ENCODE measurements at places on chromosomes 11 and 22.

DNA sequence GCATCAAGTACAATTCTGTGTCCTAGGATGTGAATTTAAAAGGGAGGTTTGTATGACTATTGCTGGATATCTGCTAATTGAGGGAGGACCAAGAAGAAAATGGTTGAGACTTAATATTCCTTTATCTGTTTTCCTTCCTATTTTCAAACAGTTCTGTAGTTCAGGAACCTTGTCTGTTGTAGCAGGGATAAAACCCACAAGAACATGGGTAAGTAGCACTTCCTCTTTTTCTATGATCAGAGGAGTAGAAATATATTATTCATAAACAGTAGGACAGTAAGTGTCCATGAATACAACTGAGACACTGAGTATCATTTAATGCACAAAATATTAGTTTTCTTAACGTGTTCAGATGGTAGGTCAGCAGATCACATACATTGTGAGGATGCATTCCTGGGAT lies 7.6 kb downstream of the MS4A3 start:
- no peak for DNase-seq

DNA sequence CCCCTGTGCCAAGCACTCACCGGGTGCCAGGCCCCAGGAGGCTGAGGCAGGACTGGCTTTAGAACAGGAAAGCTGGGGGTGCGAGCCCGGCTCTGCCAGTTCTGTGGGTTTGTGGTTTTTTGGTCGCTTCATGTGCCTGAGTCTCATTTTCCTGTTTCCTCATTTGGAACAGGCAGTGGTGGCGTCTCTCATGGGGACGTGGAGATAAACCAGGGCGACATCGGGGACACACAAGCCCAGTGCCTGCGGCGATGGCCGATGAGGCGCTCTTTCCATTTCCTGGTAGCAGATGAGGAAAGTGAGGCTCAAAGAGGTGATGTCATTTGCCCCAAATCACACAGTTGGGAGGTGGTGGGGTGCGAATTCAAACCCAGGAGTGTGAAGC lies 20.8 kb upstream of the CHKA start:
- DNase-seq: no peak

- DNase-seq: no peak
These were observed 886 bp downstream of the PITPNM1 start for GRCh38 chr11:67504005-67504949.

DNA sequence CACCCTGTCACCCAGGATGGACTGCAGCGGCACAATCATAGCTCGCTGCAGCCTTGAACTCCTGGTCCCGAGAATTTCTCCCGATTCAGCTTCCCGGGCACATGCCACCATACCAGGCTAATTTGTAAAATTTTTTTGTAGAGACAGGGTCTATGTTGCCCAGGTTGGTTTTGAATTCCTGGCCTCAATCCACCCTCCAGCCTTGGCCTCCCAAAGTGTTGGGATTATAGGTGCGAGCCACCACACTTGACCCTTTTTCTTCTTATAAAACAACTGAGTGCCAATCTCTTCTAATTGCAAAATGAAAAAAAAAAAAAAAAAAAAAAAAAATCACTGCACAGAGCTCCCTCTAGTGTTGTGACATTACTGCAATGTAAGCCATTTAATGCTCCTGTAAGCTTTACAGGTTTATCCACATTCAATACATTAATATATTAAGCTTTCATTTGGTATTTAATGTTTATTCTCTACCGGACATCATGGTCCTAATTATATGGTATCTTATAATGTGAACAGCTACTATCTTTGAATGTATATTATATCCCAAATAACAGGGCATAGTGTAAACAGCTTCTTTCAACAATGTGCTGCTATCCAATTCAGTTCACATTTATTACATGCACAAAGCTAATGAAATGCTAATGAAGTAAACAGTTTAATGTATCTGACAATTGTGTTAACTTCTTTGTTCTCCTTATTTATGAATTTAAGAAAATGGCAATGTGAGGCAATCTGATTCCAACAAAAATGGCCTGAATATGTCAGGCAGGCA lies 44.6 kb downstream of the COPB1 start:
- no peak for DNase-seq

- DNase-seq: no peak
These were observed 40.8 kb downstream of the ZNF214 start for GRCh38 chr11:6979365-6979764.

DNA sequence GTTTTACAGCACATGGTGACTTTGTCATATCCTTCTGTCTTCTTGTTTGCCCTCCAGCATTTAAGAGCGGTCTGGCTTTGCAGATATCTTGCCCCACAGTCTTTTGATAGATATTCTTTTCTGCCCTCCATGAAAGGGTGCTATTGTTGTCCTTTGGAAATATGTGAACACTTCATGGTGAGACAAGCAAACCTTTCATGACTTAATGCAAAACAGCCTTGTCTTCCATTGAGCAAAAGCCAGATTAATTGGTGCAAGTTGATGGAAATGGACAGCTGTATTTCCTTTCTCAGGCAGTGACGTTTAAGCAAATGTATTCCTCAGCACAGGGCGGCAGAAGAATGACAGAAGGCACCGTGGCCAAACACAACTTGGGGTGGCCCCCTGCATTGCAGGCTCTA lies 4.4 kb downstream of the DCPS start:
- DNase-seq: no peak

DNA sequence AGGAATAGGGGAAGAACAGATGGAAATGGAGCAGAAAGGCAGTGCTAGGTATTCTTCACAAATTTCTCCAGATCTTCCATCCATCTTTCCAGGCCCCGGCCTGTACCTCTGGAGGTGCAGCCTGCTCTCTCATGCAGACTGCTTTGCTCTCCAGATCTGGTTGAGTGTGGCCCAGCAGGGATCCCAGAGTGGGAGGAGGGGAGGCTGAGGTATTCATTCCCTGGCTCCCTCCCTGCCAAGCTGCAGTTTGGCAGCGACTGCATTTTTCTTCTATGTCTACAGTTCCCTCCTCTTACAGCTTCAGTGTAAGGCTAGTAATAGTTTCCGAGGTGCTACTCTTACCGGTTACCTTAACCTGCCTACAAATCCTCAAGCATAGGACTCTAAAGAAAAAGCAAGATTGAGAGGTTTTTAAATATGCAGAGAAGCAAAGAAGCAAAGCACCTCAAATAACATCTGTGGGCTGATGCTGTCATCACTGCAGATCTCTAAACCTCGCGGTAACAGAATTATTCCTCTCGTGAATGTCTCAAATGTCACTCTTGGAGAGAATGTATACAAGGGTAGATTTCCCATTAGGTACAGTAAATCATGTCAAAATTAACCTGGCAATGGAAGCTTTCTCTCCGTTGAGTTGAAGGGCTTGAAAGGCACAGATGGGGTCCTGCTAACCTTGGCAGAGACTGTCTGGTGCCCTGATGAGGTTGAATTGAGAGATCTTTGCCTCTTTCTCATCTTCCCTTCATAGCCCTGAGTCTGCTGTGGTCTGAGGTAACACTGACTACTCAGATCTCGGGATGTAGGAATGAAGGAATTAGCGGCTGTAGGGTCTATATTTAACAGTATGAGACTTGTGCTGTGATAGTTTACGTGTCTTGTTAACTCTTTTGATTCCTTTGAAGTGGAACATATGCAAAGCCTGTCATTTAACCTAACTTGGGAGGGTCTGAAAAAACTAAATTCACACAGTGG lies 297.9 kb upstream of the C11orf87 start:
- no peak for DNase-seq

GRCh38 chr22:26241361-26241760 lies 72.1 kb downstream of the SEZ6L start:
- DNase-seq: no peak

DNA sequence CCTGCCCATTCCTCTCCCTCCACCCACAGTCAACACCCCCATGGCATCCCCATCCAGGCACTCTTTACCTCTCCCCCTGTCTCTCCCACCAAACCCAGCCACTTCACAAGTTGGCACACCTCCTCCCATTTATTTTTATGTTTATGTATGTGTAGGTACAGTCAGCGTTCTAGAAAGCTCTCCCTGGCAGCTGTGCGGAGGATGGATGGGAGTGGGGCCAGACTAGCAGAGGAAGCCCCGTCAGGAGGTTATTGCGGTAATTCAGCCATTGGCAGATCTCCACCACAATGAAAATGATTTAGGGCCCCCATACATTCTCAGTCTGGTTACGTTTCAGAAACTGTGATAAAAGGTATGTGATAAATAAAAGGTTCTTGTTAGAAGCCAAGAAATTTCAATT lies 51.3 kb downstream of the BTG4 start:
- no peak for DNase-seq

- DNase-seq: no peak
These were observed 6.2 kb downstream of the TEAD1 start for GRCh38 chr11:12680246-12680939.

- no peak for DNase-seq
These were observed 63.7 kb downstream of the PPFIBP2 start for GRCh38 chr11:7577291-7578190.

All from stimulated activated CD8-positive, alpha-beta memory T cell treated with anti-CD3 and anti-CD28 coated beads, Interleukin-2, amount 100 ng/mL, for 1 hour (primary cell).